ENCODE measurements at places on chromosomes 6 and 20.

DNA sequence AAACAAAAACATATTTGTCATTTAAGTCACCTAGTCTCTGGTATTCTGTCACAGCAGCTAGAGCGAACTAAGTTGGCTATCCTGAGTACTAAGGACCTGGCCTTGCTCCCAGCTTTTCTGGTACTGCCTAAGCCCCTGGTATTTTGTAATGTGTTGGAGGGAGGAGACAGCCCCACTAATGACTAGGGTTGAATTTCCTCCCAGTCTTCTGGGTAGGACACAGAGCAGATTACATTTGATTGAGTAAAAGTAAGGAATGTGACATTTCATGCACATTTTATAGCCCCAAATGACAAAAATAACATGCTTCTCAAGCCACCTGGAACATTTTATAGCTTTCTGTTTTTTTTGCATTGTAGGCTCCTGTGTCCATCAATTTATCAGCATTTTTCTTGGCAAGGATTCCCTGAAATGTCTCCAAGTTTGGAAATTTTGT, 47.9 kb upstream of the DDR1 start:
- DNase-seq: no peak

- DNase-seq: no peak
Measured at GRCh38 chr6:105600336-105601260, 197.7 kb upstream of the PREP start.

DNA sequence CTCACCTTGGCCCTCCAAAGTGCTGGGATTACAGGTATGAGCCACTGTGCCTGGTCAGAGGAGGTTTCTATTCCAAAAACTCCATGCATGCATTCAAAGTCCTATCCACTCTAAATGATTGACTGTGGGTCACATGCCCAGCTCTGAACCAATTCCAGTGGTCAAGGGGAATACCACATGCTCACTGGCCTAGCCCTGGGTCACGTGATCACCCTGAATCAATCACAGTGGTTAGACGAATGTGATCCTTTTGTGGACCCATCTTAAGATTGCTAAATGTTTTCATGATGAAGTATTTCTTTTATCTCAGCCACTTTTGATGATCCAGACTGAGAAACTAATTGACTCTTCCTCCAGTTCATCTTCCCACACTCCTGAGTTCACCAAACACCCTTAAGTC, 475.8 kb downstream of the PREX1 start:
- no peak for DNase-seq

- DNase-seq: no peak
Measured at GRCh38 chr6:127342296-127342945, 988 bp downstream of the ECHDC1 start.

DNA sequence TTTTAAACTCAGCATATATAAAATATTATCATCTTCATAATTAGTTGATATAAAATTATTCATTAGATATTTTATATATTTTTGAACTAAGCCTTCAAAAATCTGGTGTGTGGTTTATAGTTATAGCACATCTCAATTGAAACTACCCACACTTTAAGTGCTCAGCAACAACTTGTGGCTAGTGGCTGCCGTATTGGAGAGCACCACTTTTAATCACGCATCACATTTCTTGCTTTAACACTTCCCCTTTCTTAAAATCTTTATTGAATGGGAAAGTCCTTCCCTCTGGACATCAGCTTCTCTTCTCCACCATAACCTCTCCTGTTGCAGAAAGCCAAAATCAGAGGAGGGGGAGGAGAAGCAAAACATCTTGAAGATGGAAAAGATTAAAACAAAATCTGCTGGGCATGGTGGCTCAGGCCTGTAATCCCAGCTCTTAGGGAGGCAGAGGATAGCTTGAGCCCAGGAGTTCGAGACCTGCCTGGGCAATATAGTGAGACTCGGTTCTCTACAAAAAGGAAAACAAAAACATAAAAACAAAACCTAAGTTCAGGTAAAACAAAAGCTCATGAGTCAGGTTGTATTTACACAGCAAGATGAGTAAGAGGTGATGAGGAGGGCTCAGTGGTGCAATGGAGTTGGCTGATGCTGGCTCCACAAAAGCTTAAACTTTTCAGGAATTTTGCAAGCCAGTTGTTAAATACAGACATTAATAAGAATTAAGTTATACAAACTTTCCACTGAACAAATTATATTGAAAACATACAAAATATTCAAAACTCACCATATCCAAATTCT, 237.0 kb upstream of the SUPT3H start:
- DNase-seq: no peak

DNA sequence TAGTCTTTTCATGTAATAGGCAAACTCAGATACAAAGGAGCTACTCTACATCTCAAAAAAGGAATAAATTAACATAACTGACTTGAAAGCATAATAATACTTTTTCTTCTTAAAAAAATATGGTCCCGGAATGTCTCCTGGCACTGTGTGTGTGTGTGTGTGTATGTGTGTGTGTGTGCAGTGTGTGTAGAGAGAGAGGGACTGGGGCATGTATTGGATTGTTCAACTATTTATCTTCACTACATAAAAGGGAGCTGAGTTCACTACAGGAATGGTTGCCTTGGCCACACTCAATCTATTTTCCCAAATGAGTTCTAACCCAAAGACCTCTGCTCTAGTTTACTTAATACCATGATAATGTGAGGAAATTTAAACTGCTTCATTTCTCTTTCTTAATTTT, 51.1 kb downstream of the B3GAT2 start:
- no peak for DNase-seq

DNA sequence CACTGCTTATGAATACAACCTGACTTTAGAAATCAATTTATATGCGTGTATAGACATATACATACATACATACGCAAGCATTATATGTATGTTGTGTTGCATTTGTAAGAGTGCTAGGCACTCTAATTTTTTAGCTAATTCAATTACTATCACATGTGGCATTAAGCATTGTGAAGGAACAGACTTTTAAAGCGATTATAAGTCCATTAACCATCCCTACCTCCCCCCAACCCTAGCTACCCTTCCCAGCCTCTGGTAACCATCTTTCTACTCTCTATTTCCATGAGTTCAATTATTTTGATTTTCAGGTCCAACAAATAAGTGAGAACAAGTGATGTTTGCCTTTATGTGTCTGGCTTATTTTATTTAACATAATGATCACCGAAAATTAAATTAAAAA, 453.8 kb downstream of the DOK5 start:
- DNase-seq: no peak

- no peak for DNase-seq
Measured at GRCh38 chr6:109081516-109082187, 13.0 kb downstream of the SESN1 start.

DNA sequence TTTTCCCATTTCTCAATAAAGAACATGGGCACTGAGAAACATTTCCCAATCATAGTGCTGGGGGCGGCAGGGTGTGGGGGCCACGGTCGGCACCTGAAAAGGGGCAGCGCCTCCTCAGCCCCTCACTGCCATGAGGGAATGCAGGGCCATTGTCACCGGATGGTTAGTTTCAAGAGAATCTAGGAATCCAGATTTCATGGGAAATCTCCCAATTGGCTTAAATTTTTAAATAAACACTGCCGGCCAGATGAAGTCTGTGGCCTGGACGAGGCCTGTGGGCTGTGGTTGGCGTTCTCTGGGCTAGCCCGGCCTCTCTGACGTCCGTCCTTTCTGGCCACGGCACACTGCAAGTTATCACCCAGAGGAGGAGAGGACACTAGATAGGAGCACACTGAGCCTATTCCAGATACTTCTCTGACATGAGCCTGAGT, 25.6 kb downstream of the MANBAL start:
- no peak for DNase-seq

- DNase-seq: no peak
Measured at GRCh38 chr6:38370653-38371601, 268.8 kb downstream of the BTBD9 start.

- DNase-seq: no peak
Measured at GRCh38 chr6:155187994-155188706, 75.7 kb upstream of the CLDN20 start.

GRCh38 chr20:14757728-14758127, 420.3 kb upstream of the FLRT3 start:
- no peak for DNase-seq

GRCh38 chr6:40353967-40354452, 233.2 kb downstream of the LRFN2 start:
- no peak for DNase-seq

GRCh38 chr6:144624246-144624645, 339.1 kb downstream of the UTRN start:
- no peak for DNase-seq

- no peak for DNase-seq
Measured at GRCh38 chr6:80163754-80164187, 57.3 kb downstream of the BCKDHB start.

DNA sequence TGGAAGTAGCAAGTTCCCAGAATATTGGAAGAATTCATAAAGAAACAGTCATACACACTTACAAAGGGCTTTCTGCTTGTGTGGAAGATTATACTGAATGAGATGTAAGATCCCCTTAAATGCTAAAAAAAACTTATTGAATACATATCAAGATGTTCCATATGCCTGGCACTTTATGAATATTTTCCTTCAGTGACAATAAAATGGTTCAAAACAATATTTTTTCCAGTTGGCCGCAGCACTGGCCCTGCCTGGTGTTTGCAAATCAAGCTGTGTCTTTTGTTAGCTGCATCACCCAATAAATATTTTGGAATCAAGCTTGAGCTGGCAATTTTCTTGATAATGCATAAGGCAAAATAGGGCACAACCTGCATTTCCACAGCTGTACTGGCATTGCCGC, 51.2 kb downstream of the CFAP61 start:
- DNase-seq: no peak

GRCh38 chr6:31702405-31702818, 712 bp downstream of the ABHD16A start:
- DNase-seq: no peak

DNA sequence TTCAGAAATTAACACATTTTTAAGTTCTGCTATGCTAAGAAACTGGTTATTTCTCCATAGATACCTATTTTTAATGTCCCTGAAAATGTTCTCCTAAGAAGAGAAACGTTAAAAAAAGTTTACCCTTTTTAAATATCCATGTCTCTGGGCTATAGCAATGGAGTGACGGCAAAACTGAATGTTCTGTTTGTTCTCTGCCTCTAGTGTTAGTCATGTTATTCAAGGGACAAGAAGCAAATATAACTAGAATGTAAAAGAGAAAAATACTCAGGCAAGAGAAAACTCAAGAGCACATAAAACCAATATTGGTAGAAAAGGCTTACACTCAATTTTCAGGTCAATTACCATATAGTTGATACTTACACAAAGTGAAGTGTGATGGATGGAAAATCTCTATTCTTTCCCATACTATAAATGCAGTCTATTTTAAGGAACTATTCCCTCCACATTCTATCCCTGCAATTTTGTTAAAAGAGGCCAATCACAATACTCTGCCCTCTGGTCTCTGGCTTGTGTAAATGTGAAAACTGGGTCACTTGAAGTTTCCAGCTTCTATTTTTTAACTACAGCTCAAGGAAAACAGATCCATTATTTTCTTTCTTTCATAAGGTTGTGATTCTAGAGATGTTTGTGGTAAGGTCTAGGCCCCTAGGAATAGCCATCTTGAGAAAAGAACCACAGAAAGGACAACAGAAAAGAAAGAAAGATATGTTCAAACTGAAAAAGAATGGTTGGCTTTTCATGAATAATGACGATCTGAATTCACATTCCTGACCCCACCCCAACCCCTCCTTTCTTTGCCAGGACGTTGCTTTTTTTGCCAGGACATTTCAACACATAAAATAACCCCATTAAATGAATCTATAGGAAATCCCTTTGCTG, 200.3 kb upstream of the FAM83B start:
- DNase-seq: no peak

DNA sequence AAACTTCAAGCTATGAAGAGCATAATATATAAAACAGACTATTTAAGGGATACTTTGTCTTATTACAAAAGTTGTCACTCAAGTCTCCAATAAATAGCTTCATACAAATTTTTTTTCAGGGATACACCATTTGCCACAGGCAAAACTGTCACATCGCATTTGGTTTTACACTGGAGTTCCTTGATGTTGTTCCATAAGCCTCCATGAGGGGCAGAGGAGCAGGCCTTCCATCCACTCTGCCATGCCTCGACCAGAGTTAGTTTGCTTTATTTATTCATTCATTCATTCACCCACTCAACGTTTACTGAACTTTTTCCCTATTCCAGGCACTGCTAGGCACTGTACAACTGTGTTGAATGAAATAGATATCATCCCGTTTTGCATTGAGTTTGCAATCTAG, 246.6 kb downstream of the PHF3 start:
- no peak for DNase-seq

DNA sequence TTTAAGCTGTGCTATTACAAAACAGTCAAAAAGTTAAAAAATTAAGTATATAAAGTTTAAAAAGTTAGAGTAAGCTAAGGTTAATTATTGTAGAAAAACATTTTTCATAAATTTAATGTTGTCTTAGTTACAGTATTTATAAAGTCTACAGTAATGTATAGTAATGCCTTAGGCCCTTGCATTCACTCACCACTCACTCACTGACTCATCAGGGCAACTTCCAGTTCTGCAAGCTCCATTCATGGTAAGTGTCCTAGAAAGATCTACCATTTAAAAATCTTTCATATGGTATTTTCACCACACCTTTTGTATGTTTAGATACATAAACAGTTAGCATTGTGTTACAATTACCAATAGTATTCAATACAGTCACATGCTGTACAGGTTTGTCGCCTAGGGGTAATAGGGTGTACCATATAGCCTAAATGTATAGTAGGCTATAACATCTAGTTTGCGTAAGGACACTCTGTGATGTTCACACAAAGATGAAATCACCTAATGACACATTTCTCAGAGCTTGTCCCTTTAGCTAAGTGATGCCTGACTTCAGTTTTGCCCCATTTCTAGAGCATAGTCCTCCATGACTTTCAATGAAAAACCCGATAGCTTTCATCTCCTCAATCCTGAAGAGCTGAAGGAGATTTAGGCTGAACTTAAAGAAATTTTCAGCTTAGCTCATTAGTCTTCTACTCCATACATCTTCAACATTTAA, 14.9 kb upstream of the HLA-DRA start:
- no peak for DNase-seq

GRCh38 chr6:21469213-21469612, 124.3 kb upstream of the SOX4 start:
- no peak for DNase-seq

DNA sequence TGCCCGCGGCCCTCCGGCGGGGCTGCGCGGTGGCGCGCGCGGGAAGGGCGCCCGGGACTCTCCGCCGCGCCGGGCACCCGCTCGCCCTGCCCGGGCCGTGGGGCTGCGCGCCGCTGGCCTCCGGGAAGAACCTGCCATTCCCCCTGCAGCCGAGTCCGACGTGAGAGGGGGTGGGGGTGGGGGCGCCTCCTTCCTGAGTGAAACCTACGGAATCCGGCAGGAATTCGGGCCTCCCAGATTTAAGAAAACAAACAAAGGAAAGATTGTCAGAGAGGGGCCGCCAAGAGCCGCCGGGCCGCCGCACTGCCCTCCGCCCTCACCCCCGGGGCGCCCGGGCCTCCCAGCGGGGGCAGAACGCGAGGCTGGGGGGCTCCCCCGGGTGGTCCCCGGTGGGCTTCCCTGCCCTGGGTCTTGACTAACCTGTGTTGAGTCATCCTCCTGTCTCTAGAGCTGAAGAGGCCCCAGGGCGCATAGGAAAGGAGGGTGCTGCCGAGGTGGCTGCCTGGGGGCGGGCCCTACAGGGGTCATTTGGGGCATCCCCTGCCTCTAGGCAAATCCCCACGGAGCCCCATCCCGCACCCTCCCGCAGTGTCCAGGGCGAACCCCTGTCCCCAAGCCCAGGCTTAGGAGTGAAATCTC, 42.2 kb upstream of the FOXP4 start:
- peak; percentile 45 for DNase-seq

Data from GM19239 (cell line).